ENCODE measurements at places on chromosomes 12 and 14. TPM values are rescaled to one million over a fixed set of nuclear protein-coding genes. Genes with fewer than 3 reads are reported as not detected.
A peak's percentile ranks its signal among the peaks of the same experiment; 100 is the strongest.

The BMP4 gene
- 48.2 TPM for total RNA-seq

DNA sequence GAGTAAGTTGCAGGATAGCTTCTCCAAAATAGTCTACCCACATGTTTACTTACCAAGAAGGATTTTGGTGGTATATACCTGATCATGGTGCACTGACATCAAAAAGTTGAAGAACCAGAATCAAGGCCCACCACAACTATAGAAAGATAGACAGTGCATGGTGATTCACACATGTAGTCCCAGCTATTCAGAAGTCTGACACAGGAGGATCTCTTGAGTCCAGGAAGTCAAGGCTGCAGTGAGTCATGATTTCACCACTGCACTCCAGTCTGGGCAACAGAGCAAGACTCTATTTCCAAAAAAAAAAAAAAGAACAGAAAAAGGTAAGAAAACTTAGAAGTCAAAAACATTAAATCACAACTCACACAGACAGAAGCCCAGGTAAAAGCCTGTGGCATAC is 422.2 kb upstream of the FOXG1 start:
- peak; percentile 41 for DNase-seq

GRCh38 chr12:98741196-98741555 is 96.1 kb downstream of the APAF1 start:
- DNase-seq, result no peak

DNA sequence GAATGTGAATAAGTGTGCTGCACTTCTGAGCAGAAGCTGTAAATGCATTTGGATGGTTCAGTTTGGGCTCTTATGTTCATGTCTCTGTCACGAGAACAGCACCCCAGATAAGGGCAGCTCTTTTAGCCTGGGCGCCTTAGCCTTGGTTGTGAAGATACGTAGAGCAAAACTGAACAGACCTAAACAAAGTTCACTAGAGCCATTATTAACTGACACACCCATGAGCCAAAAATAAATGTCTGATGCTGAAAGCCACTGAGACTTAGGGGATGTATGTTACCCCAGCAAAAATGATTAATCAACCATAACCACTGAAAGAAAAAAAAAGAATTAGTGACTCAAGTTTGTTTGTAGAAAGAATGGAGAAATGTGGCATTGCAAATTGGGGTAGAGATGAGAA is 343.4 kb downstream of the BCAT1 start:
- no peak for DNase-seq

DNA sequence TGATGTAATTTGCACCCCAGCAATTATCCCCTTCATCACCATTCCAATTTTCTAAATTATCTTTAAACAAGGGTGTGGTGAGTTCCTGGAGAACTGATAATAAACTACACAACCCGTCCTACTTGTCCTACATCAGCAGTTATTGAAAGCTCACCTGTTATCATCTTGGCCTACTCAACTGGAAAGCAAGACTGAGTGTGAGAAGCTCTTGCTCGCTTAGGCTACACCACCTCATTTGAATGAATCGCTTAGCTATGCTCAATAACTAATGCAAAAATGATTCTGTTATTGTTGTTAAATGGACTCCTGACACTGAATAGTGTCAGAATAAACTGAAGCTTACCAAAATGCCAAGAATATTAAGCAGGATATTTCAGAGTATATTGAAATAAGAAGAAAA is 115.4 kb upstream of the BTG1 start:
- DNase-seq, result no peak

DNA sequence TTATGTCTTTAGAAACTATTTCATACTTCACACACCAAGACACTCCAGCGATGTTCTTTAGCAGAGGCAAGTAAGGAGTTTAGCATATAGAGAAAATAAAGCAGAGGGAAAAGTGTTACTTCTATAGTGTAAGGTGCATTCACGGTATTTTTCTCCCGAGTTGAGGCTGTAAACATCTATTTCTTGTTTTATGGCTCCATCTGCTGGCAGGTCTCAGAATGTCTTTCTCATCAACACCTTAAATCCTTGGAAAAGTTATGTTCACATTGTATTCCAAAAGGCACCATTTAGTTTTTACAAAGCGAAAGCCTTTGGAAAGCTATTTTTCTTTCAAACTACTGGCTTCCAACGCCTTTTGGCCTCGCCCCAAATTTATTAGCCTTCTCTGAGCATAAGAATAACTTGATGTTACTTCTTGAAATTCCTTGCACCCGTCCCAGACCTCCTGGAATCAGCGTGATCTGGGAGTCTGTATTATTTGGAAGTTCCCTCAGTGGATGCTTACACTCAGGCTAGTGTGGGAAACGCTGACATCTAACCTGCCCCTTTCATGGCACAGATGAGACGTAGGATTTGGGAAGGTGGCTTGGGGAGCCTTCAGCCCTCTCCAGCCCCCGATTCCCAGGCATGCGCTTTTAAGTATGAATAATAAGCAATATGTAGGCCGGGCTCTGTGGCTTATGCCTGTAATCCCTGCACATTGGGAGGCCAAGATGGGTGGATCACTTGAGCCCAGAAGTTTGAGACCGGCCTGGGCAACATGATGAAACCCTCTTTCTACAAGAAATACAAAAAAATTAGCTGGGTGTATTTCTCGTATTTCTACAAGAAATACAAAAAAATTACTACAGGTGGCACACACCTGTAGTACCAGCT is 1.9 kb upstream of the PIWIL1 start:
- DNase-seq, result peak; percentile 72

DNA sequence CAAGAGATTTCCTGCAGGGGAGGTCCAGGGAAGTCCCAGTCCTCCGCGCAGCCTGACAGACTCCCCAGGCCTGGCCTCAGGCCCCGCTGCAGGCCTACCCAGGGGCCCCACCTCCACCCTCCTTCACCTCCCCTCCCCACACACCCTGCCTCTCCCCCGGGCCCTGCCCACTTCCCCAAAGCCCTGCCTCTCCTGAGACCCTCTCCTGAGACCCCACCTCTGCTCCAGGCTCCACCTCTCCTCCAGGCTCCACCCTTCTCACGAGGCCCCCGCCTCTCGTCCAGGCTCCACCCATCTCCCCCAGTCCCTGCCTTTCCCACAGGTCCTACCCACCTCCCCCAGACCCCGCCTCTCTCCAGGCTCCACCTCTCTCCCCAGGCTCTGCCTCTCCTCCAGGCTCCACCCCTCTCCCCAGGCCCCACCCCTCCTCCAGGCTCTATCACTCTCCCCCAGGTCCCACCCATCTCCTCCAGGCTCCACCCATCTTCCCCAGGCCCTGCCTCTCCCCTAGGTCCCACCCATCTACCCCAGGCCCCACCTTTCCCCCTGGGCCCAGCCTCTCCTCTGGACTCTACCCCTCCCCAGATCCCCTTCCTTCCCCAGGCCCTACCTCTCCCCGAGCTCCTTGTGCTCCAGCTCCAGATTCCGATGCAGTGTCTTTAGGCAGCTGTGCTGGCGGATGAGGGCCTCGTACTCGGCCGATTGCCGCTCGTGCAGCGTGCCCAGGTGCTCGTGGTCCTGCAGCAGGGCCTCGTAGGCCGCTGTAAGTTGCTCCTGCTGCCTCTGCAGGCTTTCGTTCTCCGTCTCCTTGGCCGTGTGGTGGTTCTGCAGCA is 58.8 kb upstream of the GPR68 start:
- peak; percentile 75 for DNase-seq

The A2M gene
- total RNA-seq, result 3.8 TPM

The BLOC1S1 gene
- total RNA-seq, result 65.3 TPM

The ALDH2 gene
- total RNA-seq, result 49.0 TPM

- no peak for DNase-seq
Observed at GRCh38 chr12:109671502-109671901, 42.1 kb upstream of the FAM222A start.

DNA sequence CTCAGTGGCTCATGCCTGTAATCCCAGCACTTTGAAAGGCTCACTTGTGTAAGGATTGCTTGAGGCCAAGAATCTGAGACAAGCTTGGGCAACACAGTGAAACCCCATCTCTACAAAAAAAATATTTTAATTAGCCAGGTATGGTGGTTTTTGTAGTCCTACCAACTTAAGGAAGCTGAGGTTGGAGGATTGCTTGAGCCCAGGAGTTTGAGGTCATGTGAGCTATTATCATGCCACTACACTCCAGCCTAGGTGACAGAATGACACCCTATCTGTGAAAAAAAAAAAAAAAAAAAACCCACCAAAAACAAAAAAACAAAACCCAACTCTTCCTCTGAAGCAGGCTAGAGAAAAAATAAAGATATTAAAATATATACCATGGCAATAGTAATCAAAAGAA is 41.2 kb downstream of the TMEM116 start:
- DNase-seq, result no peak

GRCh38 chr14:20499108-20499507 is 6.2 kb upstream of the RNASE10 start:
- peak; percentile 82 for DNase-seq

The TAS2R7 gene
- total RNA-seq, result not detected

GRCh38 chr12:58443273-58443980 is 476.9 kb downstream of the LRIG3 start:
- peak; percentile 70 for DNase-seq

GRCh38 chr12:54471793-54472192 is 1.6 kb downstream of the GTSF1 start:
- DNase-seq, result no peak

DNA sequence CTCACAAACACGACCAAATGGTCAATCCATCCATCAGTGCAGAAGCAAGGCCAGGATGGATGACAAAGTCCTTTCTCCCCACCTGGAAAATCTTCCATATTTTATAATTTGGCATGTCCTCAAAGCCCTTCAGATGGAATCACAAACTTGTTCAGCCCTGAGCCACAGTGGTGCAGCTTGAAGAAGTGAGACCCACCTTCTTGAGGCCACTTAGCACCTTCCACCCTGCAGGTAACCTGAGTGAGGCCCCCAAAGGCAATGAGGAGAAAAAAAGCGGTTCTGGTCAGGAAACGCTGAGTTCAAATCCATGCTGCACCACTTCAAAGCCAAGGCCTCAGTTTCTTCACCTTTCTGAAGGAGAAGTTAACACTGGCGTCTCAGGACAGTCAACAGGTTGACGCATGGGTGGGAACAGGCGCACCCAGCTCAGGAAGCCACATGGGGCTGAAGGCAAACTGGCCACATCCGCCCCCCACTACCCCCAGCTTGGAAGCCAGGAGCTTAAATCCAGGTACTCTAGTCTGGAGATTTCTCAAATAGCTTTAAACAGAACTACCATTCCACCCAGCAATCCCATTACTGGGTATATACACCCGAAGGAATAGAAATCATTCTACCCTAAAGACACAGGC is 320.4 kb downstream of the BCL11B start:
- DNase-seq, result no peak

DNA sequence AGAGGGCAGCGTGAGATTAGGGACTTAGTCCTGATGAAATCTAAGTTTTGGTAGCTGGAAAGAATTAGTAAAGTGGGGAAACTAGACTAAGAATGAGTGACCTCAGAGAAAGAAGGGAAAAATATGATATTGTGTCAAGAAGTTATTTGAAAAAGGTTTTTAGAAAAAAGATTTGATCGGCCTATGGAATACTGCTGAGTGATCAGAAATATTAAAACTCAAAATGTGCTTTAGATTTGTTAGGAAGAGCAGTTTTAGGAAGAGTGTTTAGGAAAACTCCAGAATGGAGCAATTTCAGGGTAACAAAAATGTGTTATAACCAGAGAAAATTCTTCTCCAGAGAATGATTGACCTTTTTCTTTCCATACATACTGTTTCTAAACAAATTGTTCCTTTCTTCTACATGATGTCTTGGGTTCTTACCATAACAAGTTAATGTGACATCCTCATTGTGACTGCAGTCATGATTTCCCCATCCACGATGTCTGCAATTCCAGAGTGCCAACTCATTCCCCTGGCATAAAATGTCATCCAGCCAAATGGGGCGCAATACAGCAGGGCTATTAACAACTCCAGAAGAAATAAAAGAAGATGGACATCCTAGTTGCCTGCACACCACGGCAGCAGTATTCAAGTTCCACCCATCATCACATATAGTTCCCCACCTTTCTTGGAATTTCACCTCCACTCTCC is 11.8 kb downstream of the CD163L1 start:
- DNase-seq, result no peak

GRCh38 chr12:57753756-57754337 is 1.1 kb upstream of the MARCHF9 start:
- no peak for DNase-seq

GRCh38 chr14:101473045-101473729 is 88.1 kb upstream of the DIO3 start:
- DNase-seq, result no peak

Data from lung microvascular endothelial cell (primary cell).